Right kidney (tissue), 9 donors: ENCODE measurements at places on chromosomes 16 and 17.
A peak's percentile ranks its signal among the peaks of the same experiment; 100 is the strongest.

DNA sequence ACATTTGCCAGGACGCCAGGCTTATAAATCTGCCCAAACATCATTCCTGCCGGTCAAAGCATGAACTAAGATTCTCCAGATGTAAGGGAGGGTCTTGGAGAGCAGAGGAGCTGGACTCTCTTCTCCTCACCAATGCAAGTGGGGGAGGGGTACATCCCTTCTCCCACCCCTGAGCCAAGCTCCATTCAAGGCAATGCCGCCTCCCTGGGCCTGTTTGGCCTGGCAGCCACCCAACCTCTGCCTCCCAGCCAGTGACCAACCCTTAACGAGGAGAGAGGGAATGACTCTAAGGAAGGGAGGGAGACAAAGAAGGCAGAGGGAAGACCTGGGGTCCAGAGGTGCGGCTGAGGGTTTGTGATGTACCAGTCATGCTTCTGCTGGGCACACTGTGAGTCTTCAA lies 13.8 kb downstream of the C17orf50 start:
- peak; percentile 13 for DNase-seq

DNA sequence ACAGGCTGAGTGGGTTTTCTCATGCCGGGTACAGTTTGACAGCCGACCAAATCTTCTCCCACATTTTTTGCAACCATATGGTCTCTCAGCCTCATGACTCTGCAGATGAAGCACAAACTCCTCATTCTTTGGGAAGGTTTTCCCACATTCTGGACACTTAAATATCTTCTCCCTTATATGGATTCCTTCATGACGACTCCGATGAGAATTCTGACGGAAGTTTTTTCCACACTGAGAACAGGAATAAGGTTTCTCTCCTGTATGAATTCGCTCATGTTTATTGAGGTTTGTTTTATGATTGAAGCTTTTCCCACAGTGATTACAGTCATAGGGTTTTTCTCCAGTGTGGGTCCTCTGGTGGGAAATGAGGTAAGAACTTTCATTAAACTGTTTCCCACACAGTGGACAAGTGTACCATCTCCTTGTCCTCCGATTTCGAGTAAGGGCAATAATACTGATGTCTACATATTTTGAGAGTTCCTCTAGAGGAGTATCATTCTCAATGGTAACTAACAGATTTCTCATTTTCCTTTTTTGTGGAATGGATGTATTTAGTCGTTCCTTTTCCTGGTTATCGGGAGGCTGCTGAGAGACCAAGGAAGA lies 10.9 kb downstream of the ZNF200 start:
- no peak for DNase-seq

- DNase-seq = no peak
Observed at GRCh38 chr17:29710891-29711418, 88.2 kb upstream of the CORO6 start.

- no peak for DNase-seq
Observed at GRCh38 chr16:71353736-71354135, 4.8 kb upstream of the CALB2 start.

GRCh38 chr16:30005341-30006094 lies 5.3 kb downstream of the DOC2A start:
- DNase-seq = no peak

- DNase-seq = peak; percentile 84
Observed at GRCh38 chr16:88651276-88651988, 579 bp upstream of the CYBA start.

GRCh38 chr16:4690946-4691665 lies 2.3 kb upstream of the NUDT16L1 start:
- DNase-seq = no peak

DNA sequence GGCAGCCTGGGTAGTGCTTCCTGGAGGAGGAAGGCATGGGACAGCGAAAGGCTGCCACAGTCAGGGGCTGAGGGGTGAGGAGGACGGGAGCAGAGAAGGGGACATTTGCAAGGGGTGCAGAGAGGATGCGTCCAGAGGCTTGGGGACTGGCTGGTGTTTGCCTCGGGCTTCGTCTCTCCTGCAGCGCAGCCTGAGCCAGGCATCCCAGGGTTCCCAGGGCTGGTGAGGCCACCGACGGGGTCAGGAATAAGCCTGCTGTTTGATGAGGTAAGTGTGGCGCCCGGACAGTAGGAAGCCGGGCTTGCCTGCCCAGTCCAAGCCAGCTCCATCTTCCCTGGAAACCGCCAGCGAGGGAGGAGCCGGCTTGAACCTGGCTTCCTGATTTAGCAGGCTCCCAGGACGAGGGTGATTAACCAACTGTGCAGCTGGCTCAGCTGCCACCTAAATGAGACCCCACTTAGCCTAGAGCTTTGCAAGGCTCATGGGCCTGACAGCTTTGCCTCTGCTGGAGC lies 47.8 kb downstream of the PITPNM3 start:
- DNase-seq = no peak

GRCh38 chr17:63647936-63648335 lies 25.7 kb downstream of the MAP3K3 start:
- DNase-seq = no peak

- peak; percentile 21 for DNase-seq
Observed at GRCh38 chr16:48498769-48499631, 111.0 kb downstream of the N4BP1 start.

- no peak for DNase-seq
Observed at GRCh38 chr17:44120851-44121605, 2.4 kb downstream of the HDAC5 start.

GRCh38 chr17:17525311-17525710 lies 29.1 kb upstream of the RASD1 start:
- no peak for DNase-seq

DNA sequence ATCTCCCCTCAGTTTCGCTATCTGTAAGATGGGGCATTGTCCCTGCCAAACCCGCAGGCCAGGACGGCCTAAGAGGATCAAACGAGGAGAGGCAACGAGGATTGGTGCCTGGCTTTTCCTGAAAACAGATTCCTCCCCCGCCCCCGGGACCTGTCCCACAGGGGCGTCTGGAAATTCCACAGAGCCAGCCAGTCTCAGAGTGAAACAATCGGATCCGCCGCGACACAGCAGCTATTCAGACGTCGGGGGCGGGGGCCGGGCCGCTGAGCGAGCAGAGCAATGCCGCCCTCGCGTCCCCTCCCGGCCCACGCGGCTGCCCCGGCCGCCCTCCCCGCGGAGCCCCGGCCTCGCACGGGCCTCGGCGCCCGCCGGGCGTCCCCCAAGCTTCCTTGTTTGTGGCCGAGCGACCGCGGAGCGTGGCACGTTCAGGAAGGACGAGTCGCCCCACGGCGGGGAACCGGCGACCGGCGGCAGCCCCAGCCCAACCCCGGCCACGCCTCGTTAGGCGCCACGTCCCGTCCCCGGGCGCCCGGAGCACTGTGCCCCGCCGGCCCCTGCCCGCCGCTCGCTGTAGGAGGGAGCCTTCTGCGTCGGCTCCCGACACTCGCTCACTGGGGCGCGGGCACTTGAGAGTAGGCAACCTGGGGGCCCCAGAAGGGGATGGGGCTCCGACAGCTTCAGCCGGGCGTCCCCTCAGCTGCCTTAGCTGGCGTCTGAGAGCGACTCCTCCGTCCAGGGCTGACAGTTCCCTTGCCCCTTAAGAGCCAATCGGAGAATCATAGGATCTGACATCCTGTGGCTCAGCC lies 29.6 kb upstream of the PHOSPHO1 start:
- DNase-seq = peak; percentile 78

- DNase-seq = no peak
Observed at GRCh38 chr16:64974381-64974780, 147.5 kb downstream of the CDH11 start.
